ENCODE measurements at places on chromosomes 2 and 18.

GRCh38 chr2:144516981-144517865, 2.7 kb downstream of the ZEB2 start:
- DNase-seq = no peak

- DNase-seq = no peak
Measured at GRCh38 chr2:20175931-20176330, 49.0 kb downstream of the SDC1 start.

GRCh38 chr2:49222975-49223528, 68.7 kb upstream of the FSHR start:
- DNase-seq = no peak

DNA sequence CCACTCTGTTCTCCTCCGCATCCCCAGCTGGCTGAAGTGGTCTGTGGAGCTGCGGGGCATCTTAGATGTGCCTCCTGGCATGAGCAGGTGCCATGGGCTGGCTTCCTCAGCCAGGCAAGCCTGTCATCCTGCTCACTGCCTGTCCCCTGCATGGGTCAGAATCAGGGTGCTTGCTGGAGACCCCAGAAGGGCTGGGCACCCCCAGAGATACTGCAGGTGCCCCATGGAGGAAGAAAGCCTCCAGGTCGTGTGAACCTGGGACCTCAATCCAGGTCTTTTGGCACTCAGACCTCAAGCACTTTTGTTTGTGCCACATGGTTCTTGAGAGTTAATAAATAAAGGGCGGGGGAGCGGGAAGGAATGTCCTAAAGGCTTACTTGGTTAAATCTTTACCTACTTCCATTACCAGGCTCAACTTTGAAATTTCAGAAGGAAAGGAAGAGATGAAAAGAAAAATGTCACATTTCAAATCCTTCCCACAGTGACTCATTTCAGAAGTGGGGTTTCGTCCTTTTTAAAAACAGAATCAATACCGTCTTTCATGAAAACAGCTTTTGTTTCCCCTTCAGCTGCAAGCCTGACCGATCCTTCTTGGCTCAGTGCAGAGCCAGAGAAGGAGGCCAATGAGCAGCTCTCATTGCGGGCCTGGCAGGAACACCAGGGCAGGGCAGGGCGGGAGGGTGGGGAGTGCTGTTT, 69.9 kb downstream of the RHOB start:
- no peak for DNase-seq

- DNase-seq = no peak
Measured at GRCh38 chr2:109290887-109291643, 162.1 kb downstream of the SH3RF3 start.

GRCh38 chr18:13993730-13994129, 78.4 kb upstream of the MC2R start:
- DNase-seq = no peak

- no peak for DNase-seq
Measured at GRCh38 chr2:47112665-47113435, 42.3 kb downstream of the STPG4 start.

- no peak for DNase-seq
Measured at GRCh38 chr18:39938676-39939608, 2016.1 kb upstream of the PIK3C3 start.

- DNase-seq = no peak
Measured at GRCh38 chr18:13137670-13138419, 80.7 kb upstream of the LDLRAD4 start.

- DNase-seq = peak; percentile 48
Measured at GRCh38 chr2:102147935-102148334, 5.4 kb downstream of the IL1R1 start.

- DNase-seq = no peak
Measured at GRCh38 chr2:197088694-197089093, 162.2 kb upstream of the PGAP1 start.

DNA sequence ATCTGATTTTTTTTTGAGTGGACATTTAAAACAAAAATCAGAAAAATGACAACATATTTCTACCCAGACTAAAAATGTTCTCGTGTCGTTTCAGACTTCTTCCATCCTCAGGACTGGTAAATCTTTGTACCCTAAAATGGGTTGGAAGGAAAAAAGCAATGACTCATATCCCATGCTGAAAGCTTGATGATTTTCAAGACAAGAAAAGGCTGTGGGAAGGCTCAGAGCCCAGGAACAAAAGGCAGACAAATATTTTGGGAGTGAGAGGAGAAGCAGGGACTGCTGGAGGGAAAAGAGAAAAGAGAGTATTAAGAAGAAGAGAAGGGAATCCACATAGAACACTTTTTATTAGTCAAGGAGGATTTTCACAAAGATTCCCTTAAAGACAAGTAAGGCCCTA, 77.1 kb upstream of the CTAGE1 start:
- DNase-seq = no peak

GRCh38 chr2:142987044-142987443, 109.6 kb downstream of the KYNU start:
- no peak for DNase-seq

DNA sequence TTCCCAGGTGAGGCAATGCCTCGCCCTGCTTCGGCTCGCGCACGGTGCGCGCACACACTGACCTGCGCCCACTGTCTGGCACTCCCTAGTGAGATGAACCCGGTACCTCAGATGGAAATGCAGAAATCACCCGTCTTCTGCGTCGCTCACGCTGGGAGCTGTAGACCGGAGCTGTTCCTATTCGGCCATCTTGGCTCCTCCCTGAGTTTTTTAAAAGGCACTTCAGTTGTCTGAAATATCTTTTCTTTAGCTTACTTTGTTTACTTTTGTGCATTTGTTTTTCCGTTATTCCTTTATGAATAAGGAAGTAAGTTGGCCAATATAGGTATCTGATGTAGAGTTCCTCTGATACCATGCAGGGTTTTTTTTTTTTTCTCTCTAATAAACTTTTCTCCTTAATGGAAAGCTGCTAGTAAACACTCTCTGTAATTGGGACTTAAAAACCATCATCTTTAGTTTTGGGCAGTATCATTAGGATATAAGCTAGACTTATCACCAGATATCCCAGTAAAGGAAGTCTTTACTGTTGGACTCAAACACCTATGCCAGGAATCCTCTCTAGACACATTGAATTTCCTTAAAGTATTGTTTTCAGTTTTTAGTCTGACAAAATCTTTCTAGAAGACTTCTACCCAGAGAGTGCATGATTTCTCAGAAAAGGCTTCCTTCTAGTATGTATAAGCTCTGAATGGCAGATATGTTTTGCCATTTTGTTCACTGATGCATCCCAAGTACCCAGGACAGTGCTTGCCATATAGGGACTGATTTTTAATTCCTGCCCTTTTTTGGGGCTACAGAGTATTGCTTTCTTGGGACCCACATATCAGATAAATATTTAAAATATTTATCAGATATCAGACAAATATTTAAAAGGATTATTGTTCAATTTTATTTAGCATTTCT, 35.8 kb upstream of the DYSF start:
- no peak for DNase-seq

DNA sequence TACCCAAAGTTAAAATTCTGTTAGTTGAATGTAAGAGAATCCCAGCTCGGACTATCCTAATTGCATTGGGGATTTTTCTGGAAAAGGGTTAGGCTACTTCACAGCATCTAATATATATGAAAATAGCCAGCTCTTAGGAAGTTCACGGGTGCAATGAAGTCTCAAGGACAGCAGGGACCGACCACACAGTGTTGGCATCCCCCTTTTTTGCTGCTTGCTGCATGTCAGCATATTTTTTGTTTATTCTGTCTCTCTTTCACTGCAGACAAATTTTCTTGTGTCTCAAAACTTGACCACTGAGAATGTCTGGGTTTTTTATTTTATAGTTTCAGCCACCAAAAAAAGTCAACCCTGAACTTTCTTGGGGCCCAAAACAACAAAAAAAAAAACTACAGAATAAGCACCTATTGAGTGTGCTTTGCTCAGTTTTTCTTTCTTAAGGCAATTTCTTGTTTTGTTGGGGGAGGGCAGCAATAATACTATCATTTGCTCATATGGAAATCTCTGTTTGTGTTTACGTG, 535.6 kb downstream of the CNTNAP5 start:
- no peak for DNase-seq

GRCh38 chr2:3025984-3026383, 351.6 kb downstream of the EIPR1 start:
- no peak for DNase-seq

GRCh38 chr18:58785171-58785805, 79.4 kb upstream of the ZNF532 start:
- DNase-seq = no peak

GRCh38 chr2:191947235-191947634, 100.3 kb upstream of the CAVIN2 start:
- DNase-seq = no peak

Measured in activated CD4-positive, alpha-beta T cell treated with anti-CD3 and anti-CD28 coated beads for 24 hours (primary cell).